ENCODE measurements at places on chromosomes 7 and 10.

- DNase-seq, result no peak
Observed at GRCh38 chr7:115410972-115411686, 489.2 kb downstream of the MDFIC start.

DNA sequence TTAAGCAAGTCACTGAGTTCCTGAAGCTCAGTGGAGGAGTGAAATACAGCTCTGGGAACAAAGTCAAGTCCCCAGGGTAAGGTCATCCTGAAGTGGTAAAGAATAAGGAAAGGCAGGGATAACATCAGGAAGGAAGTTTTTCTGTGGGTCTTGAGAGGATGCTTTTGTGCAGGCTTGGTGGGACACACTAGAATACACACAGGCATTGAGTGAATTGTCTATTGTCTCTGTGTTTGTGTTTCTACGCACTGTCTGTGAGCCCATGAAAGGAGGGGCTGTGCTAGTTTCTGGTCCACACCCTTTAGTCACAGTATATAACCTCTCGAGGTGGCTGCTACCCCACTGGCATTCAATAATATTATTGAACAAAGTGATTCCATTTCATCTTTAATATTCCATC is 95.8 kb upstream of the ABCB5 start:
- DNase-seq, result no peak

DNA sequence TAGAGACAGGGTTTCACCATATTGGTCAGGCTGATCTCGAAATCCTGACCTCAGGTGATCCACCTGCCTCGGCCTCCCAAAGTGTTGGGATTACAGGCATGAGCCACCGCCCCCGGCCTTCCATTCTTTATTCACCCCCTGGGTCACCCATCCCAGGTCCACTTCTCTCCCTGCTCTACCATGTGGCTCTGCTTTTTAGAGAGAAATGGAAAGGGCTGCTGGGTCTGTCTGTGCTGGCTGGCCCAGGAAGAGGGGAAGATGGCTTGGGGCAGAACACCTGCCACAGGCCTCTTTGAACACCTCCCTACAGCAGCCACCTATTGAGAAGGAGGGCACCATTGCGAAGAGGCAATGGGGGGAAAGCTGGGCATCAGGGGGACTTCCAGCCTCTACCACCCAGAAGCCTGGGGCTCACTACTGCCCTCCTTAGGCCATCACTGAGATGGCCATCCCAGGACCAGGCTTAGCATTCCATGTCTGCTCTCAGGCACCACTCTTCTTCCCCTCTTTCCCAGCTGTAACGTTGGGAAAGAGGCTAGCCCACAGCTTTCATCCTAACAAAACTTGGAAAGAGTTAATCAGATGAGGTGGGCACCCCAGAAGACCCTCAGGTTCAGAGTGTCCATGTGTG is 256.3 kb downstream of the GRID1 start:
- DNase-seq, result no peak

- peak; percentile 69 for DNase-seq
Observed at GRCh38 chr7:101681170-101682007, 52.3 kb upstream of the MYL10 start.

- peak; percentile 11 for DNase-seq
Observed at GRCh38 chr10:77386838-77387237, 250.8 kb downstream of the KCNMA1 start.

DNA sequence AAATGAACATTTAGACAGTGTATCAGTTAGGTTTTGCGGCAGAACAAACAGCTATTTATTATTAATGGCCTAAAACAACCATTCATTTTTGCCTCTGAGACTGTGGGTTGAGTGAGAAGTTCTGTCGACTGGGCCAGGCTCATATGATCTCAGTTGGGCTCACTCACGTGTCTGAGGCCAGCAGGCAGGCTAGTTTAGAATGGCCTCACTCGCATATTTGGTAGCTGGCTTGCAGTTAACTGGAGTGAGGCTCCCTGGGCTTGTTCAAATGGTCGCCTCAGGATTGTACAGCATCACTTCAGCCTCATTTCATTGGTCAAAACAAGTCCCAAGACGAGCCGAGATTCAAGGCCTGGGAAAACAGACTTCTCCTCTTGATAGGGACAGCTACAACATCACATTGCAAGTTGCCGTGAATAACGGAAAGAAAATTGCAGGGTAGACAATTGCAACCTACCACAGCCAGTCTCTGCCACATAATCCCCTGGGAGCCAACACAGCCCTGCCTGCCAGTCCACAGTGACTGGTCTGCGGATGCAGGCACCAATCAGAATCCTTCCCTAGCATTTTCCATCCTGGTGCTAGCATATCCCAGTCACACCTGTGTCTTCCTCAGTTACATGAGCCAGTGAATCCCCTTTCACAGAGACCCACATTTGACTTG is 23.1 kb upstream of the PPIF start:
- no peak for DNase-seq

DNA sequence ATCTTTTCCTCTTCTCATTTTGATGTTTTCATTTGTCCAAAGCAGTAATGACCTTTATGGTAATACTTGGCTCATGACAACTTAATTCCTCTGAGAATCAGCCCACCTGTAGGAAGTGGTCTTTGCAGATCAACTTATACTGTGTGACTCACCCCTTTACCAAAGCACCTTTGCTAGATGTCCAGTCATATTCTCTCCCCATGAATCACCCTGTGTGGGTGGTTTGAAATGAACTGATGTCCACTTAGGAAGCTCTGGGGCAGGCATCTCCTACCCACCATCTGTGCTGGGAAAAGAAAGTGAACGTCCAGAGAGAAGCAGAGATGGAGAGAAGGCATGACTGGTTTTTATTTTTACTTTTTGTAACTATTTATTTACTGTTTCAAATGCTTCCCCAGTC is 410.3 kb downstream of the KIF20B start:
- no peak for DNase-seq

DNA sequence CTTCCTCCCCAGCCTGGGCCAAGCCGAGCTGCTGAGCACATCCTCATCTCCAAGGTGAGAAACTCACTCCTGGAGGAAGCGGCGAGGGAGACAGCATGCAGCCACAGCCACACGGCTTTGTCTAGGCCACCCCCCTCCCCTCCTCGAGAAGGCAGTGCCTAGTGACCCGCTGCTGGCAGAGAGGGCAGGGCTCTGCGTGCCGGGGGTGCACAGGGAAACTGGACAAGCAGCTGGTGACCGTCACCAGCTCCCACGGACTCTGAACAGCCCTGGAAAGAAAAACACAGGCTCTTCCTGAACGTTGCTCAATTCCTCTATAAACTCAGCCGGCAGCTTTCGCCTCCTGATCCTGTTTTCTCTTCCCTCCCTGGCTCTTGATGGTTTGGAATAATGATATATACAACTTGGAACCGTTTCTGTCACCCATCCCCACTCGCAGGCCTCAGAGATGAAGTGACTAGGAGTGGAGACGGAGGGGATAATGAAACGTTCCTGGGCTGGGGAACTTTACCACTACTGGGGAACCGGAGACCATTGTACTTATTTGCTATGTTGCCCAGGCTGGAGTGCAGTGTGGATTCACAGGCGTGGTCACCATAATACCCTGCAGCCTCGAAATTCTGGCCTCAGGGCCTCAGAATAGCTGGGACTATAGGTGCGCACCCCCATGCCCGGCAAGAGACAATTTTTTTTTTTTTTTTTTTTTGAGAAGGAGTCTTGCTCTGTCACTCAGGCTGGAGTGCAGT is 19.3 kb downstream of the PAPOLB start:
- no peak for DNase-seq

- DNase-seq, result peak; percentile 43
Observed at GRCh38 chr10:118106426-118106825, 59.7 kb upstream of the RAB11FIP2 start.

- no peak for DNase-seq
Observed at GRCh38 chr10:7192831-7193361, 217.9 kb downstream of the SFMBT2 start.

DNA sequence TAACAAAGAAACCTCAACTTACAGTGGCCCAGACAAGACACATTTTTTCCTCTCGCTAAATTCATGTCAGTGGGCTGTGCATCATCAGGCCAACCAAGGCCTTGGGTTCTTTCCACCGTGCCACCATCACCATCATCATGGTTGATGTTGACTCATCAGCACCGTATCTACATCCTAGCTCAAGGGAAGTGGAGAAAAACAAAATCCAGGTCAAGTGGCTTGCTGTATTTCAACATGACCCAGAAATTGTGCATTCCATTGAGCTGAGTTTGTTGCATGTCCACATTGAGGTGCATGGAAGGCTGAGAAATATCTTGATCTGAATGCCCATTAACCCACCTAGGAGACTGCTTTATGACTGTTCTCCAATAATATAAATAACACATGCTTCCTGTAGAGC is 312.4 kb upstream of the CDC14C start:
- DNase-seq, result peak; percentile 34

- no peak for DNase-seq
Observed at GRCh38 chr10:117546581-117547015, 4.1 kb downstream of the EMX2 start.

- DNase-seq, result no peak
Observed at GRCh38 chr7:139776486-139777132, 1.2 kb downstream of the HIPK2 start.

DNA sequence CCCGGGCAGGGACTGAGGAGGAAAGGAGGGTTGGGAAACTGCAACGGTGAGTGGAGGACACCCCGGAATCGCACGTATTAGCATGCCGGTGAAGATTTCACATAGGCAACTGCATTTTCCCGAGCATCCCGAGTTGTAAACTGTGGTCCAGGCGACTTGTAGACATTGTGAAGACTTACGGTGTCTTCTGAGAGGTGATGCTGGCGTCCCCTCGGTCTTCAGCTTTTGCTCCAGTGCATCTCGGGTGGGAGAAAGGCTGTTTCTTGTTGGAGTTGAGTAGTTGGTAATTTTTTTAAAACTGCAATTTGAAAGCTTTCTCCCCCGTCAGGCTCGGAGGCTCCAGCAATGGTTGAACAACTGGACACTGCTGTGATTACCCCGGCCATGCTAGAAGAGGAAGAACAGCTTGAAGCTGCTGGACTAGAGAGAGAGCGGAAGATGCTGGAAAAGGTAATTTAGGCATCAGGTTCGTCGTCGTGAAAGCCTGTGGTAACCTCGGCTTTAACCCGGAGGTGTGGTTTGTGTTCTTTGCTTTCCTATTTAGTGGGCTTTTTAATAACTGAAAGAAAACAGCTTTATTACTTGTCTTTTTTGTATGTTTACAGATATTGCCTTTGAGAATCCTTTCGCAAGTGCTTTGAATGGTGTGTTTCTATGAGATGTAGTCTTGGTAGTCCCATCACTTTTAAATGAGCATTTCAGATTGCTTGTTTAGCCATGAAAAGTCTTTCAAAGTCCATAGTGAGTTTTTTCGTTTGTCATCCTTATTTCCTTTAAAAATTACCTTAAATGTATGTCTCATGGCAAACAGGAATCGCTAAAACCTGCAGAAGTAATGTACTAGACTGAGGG is 687 bp downstream of the HELLS start:
- peak; percentile 14 for DNase-seq

DNA sequence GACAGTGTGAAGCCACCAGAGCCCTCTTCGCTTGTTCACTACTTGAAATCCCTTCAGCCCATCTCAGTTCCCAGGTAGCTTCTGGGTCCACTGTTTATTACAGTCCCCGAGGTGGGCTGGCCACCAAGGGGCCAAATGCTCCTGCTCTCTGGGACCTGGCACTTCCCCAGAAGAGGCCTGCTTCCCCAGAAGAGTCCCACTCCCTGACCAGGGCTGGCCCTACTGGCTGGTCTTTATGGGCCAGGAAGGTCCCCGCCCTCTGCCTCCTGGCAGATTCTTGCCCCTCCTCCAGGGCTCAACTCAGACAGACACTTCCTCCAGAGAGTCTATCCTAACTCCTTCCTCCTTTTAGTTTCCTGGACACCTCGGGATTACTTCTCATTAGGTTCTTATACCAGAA is 70.7 kb upstream of the LRRC18 start:
- no peak for DNase-seq

- DNase-seq, result peak; percentile 75
Observed at GRCh38 chr10:35635576-35635975, 6.5 kb downstream of the FZD8 start.

DNA sequence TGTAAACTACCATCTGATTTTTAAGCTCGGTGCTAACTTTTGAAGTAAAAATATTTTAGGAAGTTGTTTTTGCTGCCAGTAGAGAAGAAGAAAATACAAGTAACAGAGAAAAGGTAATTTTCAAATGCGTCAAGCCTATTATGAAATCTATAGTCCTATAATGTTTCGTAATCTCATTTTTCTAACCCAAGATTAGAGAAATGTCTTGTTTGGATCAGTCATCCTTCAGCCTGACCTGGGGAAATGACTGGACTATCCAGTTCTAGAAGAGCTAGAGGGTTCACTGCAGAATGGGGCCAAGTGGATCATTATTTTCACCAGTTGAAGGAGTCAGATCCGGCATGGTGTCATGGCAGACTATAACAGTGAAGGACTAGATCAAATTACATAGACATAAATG is 62.7 kb upstream of the FGL2 start:
- no peak for DNase-seq

DNA sequence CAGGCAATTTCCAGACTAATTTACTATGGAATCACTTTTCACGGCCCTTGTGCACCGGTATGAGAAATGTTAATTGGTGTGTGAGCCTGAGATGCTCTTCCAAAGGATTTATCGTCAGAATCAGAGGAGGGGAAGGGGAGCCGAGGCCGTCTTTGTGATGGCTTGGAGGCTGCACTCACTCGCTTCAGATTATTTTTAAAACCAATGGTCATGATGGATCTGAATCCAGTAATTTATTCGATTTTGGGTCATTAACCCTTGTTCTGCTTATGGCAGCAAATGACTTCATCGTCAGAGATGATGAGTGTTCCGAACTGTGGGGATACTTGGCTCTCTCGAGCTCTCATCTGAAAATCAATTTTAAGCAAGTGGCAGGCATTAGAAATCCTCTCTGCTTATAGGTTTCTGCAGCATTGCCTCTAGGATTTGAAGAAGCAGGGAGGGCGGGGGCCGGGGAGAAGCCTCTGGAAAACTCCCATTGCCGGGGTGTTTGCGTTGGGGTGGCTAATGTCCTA is 576.3 kb downstream of the LRMDA start:
- DNase-seq, result no peak

GRCh38 chr10:103563231-103564115 is 70.0 kb downstream of the NEURL1 start:
- no peak for DNase-seq

GRCh38 chr7:129359638-129360037 is 74.6 kb upstream of the STRIP2 start:
- no peak for DNase-seq

DNA sequence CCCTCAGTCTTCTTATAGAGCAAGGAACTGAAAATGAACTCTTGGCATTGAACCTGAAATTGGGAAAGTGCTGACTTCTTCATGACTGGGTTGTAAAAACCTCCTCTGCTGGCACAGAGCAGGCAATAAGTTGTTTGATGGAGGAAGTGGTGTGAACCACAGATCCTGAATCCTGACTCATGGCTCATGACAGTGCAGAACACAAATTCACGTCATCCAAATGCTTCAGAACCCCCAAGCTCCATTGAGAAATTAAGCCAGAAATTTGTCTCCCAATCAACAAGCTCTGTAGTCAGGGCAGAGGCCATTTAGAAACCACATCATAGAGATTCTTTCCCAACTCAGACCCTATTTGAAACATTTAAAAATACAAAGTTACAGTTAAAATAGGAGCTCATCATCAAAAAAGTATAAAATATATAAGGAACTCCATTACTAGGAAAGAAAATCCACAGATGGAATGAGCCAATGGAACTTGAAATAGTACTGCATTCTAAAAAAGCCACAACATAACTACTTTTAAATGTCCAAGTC is 10.3 kb upstream of the STK17A start:
- DNase-seq, result peak; percentile 99
